Glutamatergic neuron (in vitro differentiated cells): ENCODE measurements at places on chromosomes 2 and 18. TPM values are rescaled to one million over a fixed set of nuclear protein-coding genes. Genes with fewer than 3 reads are reported as not detected.

Gene BMP10
- total RNA-seq: not detected

GRCh38 chr18:23226391-23226790 is 91.1 kb downstream of the CABLES1 start:
- no peaks in the 10 kb centered on the region for H3K36me3 ChIP-seq
- DNase-seq: no peak

Gene ADCY3
- total RNA-seq: 76.2 TPM

GRCh38 chr18:47771922-47772321 is 158.5 kb downstream of the SMAD2 start:
- no peaks in the 10 kb centered on the region for H3K4me1 ChIP-seq
- DNase-seq: no peak
- no peak overlapping the region for H3K4me3 ChIP-seq
- H3K27me3 ChIP-seq: peaks cover 2% of the 10 kb centered on the region
- H3K36me3 ChIP-seq: no peaks in the 10 kb centered on the region
- no peak overlapping the region for H3K27ac ChIP-seq

Gene GPR39
- total RNA-seq: 1.0 TPM

Gene CPO
- not detected for total RNA-seq

Gene C2orf72
- 0.42 TPM for total RNA-seq

- H3K4me1 ChIP-seq: no peaks in the 10 kb centered on the region
- no peaks in the 10 kb centered on the region for H3K36me3 ChIP-seq
- H3K27ac ChIP-seq: no peak overlapping the region
- DNase-seq: no peak
- H3K27me3 ChIP-seq: no peaks in the 10 kb centered on the region
- H3K4me3 ChIP-seq: no peak overlapping the region
Measured at GRCh38 chr18:65336411-65336810, 414.4 kb upstream of the CDH7 start.

GRCh38 chr2:38722271-38723061 is 28.7 kb downstream of the SRSF7 start:
- H3K27me3 ChIP-seq: no peaks in the 10 kb centered on the region
- DNase-seq: no peak
- H3K36me3 ChIP-seq: no peaks in the 10 kb centered on the region
- H3K27ac ChIP-seq: no peak overlapping the region

DNA sequence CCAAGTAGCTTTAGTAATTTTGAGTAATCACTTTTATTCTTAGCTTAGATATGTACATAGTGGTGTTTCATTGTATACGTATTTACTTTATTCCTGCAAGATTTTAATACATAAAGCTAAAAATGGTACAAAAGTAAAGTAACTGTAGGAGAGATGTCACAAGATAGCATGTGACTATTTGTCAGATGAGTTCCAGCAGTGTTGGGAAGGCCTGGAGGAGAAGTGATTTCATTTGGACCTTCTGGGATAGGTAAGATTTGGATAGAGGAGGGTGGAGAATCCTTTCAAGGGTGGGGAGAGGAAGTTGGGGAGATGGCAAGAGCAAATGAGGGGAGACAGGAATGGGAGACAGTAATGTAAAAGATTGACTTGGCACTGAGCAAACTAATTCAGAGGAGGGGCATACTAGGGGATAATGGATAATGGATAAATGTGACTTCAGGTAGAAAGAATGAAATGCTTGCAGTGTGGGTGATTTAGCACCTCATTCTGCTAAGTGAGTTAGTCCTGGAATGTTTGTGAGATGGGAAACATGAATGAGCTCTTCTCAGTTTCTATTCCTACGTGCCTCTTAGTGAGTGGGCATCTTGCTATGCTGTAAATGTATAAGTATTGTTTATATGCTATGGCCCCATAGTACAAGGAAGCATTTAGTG is 10.5 kb downstream of the WDR43 start:
- H3K27me3 ChIP-seq: no peaks in the 10 kb centered on the region

GRCh38 chr2:58914733-58915505 is 673.8 kb upstream of the FANCL start:
- peaks cover 2% of the 10 kb centered on the region for H3K27me3 ChIP-seq
- H3K4me3 ChIP-seq: no peak overlapping the region
- H3K27ac ChIP-seq: no peak overlapping the region
- peaks cover 15% of the 10 kb centered on the region for H3K4me1 ChIP-seq
- DNase-seq: no peak

DNA sequence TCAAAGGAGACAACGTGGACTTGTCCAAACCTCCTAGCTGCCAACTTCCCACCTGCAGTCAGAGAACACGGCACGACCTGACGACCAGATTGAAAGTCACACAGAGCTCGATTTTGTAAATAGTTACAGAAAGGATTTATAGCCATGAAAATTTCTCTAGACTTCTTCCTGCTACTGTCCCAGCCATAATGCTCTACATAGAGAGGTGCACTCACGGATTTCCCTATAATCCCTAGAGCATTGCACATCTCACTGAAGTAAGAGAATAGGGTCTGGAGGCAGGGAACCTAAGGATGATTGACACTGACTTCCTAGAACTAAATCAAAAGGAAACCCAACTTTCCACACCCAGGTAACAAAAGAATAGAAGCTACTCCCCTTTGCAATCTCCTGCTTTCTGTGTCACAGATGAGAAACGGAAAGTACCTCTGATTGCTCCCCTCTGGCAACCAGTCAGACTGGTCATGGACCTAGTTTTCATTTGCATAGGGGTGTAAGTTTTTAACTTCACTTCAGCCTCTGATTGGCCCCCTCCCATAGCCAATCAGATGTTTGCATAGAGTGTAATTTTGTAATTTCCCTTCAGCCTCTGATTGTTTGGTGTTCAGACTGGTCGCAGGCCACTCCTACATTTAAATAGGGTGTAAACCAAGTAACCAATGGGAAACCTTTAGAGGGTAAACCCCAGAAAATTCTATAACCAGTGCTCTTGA is 58.6 kb upstream of the FBXO11 start:
- no peak for DNase-seq
- no peak overlapping the region for H3K4me3 ChIP-seq
- H3K27me3 ChIP-seq: peaks cover 1% of the 10 kb centered on the region
- H3K36me3 ChIP-seq: no peaks in the 10 kb centered on the region

- H3K27me3 ChIP-seq: peaks cover 1% of the 10 kb centered on the region
- no peak overlapping the region for H3K4me3 ChIP-seq
- no peak overlapping the region for H3K27ac ChIP-seq
Measured at GRCh38 chr2:32383858-32384257, 27.0 kb downstream of the BIRC6 start.

- H3K27ac ChIP-seq: no peak overlapping the region
- no peaks in the 10 kb centered on the region for H3K4me1 ChIP-seq
- H3K27me3 ChIP-seq: no peaks in the 10 kb centered on the region
- DNase-seq: no peak
- peaks cover 4% of the 10 kb centered on the region for H3K36me3 ChIP-seq
- no peak overlapping the region for H3K4me3 ChIP-seq
Measured at GRCh38 chr18:63379639-63379962, 12.6 kb upstream of the KDSR start.

DNA sequence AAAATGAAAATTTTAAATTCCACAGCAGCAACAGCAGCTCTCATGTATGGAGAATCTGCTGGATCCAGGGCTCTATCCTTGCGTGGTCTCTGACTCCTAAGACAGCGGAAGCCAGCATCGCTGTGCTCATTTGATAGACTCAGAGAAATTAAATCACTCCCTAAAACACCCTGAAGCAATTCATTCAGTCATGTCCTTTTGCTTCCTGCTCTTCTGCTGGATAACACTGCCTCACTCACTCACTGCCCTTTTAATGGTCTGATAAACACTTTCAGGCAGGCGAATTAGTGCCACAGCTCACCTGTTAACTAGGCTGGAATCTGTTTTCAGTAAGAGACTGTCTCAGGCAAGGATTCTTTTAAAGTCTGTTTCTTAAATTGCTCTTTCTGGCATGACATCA is 10.0 kb downstream of the WIPF1 start:
- no peak for DNase-seq
- peaks cover 5% of the 10 kb centered on the region for H3K27me3 ChIP-seq
- H3K4me1 ChIP-seq: peaks cover 3% of the 10 kb centered on the region
- no peak overlapping the region for H3K27ac ChIP-seq
